ENCODE measurements at places on chromosomes 2 and 18.

DNA sequence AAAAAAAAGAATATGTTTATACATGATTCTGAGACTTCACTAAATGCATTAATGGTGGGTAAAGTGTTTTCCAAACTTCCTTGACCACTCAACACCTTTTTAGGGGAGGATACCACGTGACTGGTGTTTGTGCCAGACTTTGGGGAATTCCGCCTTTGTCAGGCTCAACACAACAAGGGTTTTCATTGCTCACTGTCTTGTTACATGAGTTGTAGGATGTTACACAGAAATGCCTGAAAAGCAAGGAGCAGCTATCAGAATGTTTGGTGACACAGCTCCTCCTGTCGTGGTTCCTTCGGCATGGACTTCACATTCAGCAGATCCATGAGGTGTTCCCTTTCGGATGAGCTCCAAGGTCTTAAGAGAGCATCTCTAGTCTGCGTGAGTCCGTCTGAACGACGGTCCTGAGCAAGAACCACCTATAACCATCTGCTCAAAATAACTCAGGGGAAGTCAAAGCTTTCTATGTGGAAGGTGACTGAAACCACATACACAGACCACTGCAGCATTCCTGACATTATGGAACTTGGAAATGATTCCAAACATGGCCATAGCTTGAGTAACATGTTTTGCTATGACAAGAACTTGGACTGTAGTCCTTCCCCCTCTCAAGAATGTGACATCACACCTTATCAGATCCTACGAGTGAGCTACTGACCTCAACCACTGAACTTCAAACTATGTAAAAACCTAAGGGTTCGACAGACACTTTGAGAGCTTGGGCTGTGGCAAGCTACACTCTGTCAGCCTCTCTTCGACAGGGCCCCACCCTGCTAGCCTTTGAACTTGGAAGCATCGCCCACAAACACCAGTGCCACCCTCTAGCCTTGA lies 57.5 kb downstream of the MCFD2 start:
- DNase-seq: no peak

- DNase-seq: no peak
Measured at GRCh38 chr2:127128445-127128904, 21.5 kb upstream of the BIN1 start.

DNA sequence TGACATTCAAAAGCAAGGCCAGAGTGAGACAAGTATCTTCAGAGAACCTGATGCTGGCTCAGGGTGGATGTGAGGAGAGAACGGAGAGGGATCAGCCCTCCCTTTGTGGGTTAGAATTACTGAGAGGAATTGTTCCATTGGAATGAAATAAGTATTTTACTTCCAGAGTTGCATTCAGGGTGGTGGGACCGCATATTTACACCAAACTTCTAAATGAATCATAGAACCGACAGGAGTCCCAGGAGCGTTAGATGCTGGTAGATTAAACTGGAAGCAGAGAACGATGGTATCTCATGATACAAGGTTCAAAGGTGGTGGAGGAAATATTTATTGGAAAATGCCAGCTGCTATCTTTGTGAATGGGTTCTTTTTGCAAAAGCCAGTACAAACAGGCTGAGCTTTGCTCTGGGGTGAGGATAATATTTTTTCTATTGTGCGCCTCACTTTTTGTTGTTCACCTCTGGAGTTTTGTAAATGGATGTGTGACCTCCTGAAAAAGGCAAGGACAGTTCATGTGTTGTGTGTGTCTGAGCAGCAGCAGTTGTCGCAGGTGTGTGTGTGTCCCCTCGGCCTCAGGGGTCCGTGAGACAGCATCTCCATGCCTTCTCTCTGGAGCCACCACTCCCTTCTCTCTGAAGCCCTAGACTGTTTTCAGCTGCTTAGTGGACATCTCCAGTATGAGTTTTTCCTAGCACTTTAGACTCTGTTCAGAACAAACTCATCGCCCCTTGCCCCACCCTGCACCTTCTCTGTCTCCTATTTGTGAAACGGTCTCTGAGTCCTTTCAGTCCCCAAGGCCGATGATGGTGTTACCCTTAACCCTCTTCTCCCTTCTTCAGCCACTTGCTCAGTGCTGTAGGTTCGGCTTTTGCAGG lies 17.8 kb downstream of the MTCL1 start:
- DNase-seq: no peak

DNA sequence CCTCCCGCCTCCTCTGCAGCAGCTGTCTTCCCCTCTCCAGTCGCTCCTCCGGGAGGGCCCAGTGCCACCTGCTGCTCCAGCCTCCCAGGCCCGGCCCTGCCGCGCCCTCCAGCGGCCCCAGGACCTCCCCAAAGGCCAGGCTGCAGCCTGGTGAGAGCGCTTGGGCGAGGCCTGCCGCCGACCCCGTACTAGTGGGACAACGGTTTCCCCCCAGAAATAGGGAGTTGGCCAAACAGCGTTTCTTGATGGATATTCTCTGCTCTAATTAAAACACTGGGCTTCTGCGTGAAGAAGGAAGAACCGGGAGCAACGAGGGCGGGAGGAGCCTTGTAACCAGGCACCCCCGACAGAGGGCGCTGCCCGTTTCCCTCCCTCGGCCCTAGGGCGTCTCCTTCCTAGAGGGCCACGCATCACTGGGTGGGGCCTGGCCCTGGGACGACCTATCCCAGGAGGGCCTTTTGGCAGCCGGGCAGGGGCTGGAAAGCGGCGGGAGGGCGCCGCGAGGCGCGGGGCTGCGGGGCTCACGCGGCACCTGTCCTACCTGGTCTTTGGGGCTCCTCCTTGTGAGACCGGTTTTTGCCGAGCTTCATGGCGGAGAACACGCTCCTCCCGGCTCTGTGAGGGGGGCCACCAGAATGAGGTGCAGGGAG lies 25.4 kb upstream of the OTOF start:
- peak; percentile 67 for DNase-seq

DNA sequence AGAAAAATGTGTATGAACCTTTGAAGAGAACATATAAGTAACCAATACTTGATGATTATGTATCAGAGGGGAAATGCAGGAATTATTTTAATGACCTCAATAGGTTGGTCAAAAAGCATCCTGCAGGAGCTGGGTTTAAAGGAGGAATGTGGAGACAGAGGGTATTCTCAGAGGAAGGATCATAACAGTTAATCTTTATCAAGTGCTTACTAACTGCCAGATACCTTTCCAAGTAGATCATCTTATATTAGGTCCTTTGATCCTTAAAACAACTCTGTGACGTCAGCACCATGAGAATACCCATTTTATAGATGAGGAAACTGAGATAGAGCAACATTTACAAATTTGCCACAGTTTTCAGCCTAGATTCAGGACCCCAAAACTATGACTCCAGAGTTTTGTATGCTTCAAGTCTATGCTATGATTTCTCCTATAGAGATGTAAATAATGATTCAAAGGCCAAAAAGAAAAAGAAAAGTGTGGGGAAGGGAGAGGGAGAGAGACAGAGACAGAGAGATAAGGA lies 3.0 kb downstream of the RFTN2 start:
- DNase-seq: no peak

DNA sequence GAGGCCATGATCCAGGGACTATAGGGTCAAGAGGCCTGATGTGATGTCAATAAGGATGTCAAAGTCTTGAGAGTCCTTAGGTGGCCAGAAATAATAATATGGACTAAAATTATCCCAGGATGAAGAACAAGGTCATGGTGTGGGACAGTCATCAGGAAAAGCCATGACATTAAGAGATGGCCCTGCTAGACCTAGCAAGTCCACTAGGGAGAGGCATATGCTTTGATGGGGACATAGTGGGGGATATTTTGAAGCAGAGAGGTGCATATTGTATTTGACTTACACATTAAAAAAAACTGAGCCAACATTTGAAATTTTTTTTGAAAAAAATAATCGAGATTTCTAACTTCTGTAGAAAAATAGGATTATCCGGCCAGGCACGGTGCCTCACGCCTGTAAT lies 53.3 kb upstream of the CXCR4 start:
- no peak for DNase-seq

GRCh38 chr2:211306929-211307328 lies 750.5 kb downstream of the CPS1 start:
- no peak for DNase-seq

GRCh38 chr2:237227592-237228280 lies 142.0 kb downstream of the COPS8 start:
- DNase-seq: no peak

DNA sequence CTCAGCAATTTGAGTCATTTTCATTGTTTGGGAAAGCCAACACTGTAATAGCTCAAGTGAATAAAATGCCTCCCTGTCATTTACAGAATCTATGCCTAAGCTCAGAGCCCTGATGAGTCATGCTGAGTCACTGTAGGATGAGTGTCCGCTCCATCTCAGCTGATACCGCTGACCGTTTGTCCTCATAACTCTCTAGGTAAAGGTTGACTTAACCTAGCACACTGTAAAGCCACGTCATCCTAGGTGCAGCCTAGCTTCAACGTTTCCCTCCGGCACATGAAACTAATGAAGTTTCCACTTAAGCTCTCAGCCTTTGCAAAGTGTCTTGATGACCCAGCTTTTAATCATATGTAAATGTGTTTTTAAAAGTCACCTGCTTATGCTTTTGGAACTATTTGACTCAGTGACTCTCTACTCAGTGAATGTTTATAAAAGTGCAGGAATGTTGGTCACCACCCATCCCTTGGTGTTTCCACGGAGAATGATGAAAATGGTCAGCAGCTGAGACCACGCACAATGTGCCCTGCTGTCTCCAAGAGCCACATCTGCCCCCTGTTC lies 154.0 kb downstream of the PMAIP1 start:
- DNase-seq: no peak

DNA sequence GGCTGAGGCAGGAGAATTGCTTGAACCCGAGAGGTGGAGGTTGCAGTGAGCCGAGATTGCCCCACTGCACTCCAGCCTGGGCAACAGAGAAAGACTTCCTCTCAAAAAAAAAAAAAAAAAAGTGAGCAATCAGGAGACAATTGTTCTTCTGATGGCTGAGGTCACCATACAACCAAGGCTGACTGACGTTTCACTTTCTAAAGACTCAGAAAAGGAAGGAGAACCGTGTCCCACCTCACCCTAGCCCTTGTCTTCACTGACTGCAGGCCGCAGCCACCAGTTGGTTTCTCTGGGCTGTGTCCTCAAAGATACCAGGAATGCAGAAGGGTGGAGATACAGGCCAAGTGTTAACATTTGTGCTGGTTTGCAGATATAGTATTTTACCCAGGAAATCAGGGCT lies 7.7 kb upstream of the SLC35F6 start:
- DNase-seq: no peak

GRCh38 chr2:219016721-219017120 lies 23.5 kb upstream of the CRYBA2 start:
- DNase-seq: no peak

DNA sequence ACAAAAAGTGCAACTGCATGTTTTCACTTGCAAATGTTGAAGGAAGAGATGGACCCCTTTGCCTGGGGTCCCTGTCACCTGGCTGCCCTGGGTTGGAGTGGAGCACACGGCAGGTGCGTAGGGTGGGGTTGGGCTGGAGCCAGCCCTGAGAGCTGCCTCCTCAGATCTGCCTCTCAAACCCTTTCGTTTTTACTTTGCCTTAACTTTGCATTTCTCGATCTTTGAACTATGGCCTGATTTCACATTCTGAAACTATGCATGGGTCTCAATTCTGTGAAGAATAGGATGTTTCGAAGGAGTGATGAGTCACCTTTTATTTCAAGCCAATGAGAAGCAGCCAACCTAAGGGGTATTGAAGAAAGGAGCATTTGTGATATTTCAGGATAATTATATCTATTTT lies 132.8 kb downstream of the ACOXL start:
- no peak for DNase-seq

- no peak for DNase-seq
Measured at GRCh38 chr2:9737053-9737875, 106.0 kb upstream of the TAF1B start.

- no peak for DNase-seq
Measured at GRCh38 chr2:19885791-19886190, 16.0 kb downstream of the TTC32 start.

- DNase-seq: no peak
Measured at GRCh38 chr2:99217929-99218501, 37.0 kb downstream of the MRPL30 start.

- DNase-seq: no peak
Measured at GRCh38 chr2:63871864-63872263, 30.2 kb downstream of the UGP2 start.

DNA sequence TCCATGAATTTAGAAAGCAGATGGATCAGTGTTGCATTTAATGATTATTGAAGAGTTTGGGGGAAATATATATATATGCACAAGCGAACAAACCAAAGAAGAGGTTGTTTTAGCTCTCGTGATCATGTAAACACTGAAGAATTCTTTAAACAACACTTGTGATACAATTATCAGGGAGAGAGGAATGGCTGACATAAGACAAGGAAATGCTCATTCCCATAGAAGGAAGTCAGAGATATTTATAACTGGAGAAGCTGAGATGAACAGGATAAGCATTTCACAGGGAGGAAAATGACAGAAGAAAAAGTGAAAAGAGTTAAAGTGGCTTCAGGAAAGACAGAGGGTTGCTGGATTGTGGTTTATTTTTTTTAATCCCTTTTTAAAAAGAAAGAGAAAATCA lies 10.6 kb upstream of the COL6A3 start:
- no peak for DNase-seq

DNA sequence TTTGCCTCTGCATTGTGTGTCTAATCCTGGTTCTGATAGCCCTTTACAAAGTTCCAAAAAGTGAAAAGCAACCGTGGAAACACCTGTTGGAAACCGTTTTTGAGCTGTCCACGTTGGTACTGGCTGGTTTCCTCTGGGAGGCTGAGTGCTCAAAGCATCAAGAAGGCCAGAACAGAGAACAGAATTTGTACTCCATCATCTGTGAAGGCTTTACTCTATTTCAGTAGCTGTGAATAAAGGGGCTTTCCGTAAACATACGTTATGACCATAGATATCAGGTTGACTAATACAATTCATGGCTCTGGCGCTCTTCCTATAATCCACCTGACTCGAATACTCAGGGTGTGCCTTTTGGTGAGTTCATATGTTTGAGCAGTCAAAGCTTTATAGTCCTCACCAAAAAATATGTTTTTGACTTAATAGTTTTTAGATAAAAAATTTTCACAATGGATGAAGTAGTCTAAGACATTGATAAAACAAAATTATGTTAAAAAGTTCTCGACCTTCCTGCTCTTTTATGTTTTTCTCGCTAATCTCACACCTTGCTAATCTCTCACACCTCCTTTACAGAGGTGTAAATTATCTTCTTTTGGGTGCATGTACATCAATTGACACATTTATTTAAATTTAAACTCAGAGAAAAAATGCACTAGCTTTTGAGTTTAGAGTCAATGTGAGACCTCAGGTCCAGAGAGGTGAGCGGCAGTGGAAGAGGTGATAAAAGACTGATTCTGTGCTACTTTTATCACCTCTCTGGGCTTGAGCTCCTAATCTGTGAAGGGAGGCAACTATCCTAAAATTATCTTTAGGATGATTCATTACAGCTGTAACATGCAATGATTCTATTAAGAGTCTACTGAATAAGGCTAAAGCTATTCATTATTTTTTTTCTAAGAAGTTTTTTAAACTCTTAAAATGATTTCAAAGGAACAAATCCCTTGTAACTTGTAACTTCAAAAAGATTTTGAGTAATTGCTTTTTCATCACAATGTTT lies 65.3 kb downstream of the CXCR4 start:
- no peak for DNase-seq

GRCh38 chr18:60466677-60467076 lies 94.1 kb upstream of the MC4R start:
- DNase-seq: no peak
